Mammary epithelial cell (primary cell): ENCODE measurements at places on chromosomes 1 and 21.
A peak's percentile ranks its signal among the peaks of the same experiment; 100 is the strongest.

DNA sequence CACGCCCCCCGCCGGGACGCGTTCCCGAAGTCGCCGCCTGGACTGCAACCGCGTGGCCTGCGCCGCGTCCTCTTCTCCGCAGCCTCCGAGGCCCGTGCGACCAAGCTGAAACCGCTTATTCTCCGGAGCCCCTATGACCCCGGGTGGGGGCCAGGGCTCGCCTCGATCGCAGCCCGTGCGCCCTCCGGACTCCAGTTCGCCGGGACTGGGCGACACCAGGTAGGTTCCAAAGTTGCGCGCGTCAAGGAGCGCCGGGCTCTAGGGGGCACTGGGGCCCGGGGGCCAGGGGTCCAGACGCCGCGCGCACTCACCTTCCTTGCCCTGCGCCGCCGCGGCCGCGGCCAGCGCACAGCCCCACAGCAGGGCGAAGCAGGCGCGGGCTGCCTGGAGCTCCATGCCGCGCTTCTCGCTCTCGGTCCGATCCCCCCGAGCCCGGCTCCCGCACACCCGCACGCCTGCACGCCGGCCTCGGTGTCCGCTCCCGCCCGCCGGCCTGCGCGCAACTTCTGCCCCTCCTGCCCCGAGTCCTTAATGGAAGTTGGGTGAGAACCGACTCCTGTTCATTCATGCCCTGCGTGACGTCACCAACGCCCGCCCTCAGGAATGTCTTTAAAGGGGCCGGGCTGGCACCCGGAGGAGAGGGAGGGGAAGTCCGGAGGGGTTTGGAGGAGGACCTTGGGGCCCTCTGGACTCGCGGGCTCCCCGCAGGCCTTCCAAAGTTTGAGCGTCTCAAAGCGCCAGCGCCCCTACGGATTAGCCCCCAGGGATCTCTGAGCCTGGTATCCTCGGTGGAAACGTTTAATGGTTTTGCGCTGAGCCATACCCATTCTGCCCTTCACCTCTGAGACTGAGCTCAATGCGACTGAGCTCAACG lies at the start of gene EPHA2:
Gene EPHA2, minus strand, starts transcription at position 533 of the 874 bp plus-strand sequence. Its CDS starts 137 bp downstream, at position 396.
- peak; percentile 91 for DNase-seq

GRCh38 chr1:185239861-185240260 lies 77.2 kb downstream of the IVNS1ABP start:
- no peak for DNase-seq

DNA sequence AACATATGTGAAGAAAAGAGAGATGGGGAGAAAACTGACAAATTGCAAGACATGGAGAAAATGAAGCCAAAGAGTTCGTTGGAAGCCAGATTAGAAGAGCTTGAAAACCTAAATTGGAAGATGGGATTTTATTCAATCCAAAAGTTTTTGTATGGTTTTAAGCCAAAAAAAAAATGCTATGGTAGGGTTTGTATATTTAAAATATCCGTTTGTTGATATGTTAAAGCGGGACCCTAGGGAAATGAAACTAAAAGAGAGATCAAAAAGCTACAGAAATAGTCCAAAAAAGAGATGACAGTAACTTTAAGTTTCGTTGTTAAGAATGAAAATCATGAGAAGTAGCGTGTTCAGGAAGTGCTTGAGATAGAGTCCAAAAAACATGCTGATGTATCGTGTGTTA lies 617.7 kb upstream of the ADGRL2 start:
- no peak for DNase-seq

- no peak for DNase-seq
These were observed 65.5 kb downstream of the PRRX1 start for GRCh38 chr1:170729225-170730002.

DNA sequence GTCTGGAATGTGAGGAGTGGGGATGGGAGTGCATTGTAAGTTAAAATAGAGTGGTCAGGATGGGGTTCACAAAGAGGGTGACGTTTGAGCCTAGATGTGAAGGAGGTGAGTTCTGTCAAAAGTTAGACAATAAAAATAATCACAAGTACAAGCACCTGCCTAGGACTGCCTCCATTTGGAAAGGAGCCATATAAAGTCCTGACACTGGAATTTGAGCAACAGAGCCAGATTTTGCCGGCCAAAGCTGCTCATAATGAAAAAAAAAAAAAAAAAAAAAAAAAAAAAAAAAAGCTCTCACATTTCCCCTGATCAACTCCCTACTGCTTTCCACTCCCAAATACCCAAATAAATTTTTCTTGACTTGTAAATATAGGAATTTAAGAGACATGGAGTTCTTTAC lies 4.1 kb downstream of the PALMD start:
- DNase-seq = peak; percentile 39

DNA sequence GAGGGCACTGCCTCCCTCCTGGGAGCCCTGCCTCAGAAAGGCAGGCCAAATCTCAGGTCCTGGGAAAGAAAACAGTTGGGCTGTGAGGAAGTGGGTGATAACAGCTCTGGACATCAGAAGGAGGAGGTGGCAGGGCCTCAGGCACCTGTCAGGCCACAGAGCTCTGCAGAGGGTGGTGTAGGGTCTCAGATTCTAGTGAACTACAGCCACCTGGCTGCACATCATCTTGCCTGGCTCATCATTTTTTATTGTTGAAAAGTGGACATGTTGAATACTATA lies 15.3 kb upstream of the ZNF678 start:
- DNase-seq = no peak

- no peak for DNase-seq
These were observed 362.1 kb downstream of the SMYD3 start for GRCh38 chr1:246144931-246145330.

- peak; percentile 72 for DNase-seq
These were observed 29.6 kb upstream of the CCN1 start for GRCh38 chr1:85550784-85551516.

GRCh38 chr1:88801575-88802208 lies 89.7 kb downstream of the GTF2B start:
- DNase-seq = peak; percentile 61

DNA sequence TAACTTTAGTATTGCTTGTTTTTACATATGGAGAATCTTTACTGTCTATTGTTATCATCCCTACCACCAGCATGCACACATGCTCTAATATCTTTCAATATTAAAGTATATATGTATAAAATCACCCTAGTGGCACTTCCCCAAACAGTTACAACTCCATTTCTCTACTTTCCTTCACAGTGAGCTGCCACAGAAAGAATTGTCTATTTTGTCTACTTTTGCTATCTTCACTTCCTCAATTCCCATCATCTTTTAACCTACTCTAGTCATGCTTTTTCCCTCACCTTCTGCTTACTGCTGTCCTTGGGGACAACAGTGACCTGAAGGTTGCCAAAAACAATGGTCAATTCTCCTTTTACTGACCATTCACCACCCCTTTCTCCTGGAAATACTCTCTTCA lies 59.2 kb downstream of the VCAM1 start:
- no peak for DNase-seq

DNA sequence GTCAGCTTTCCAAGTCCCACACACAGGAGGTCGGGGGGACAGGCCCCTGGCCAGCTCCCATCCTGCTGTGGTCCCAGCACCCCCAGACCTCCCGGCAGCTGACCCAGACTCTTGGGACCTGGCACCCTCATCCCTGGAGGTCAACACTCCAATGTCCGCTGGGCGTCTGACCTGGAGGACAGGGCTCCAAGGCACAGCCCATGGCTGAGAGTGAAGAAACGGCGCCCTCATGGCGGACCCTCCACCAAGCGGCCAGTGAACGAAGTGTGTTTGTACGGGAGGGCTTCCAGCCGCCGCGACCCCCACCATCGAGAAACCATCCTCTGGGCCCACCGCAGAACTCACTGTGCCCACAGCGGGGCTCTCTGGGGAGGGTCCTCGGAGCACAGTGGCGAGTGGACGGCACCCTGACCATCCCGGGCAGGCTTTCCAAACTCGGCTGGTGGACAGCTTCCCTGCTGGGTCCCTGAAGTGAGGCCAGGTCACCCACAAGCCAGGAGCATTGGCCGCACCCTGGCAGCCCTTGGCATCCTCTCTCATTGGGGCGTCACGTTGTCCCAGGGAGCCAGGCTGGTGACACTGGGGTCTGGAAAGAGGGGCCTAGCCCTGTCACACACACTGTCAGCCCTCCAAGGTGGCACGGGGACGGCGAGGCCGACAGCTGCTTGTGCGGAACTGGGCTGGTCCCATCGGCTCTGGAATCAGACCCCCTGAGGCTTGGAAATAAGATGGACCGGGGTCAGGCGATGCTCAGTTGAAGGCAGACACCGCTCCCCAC lies 47.8 kb upstream of the COL6A2 start:
- DNase-seq = no peak

- no peak for DNase-seq
These were observed 240.9 kb upstream of the ADGRL2 start for GRCh38 chr1:81559662-81560350.

- DNase-seq = peak; percentile 81
These were observed 99.1 kb downstream of the MT1HL1 start for GRCh38 chr1:236904892-236905741.

GRCh38 chr1:170555370-170555769 lies 23.4 kb downstream of the GORAB start:
- DNase-seq = no peak

- no peak for DNase-seq
These were observed 45.2 kb upstream of the PGD start for GRCh38 chr1:10353693-10354092.

- peak; percentile 44 for DNase-seq
These were observed 112.5 kb downstream of the USH2A start for GRCh38 chr1:216310776-216311175.

DNA sequence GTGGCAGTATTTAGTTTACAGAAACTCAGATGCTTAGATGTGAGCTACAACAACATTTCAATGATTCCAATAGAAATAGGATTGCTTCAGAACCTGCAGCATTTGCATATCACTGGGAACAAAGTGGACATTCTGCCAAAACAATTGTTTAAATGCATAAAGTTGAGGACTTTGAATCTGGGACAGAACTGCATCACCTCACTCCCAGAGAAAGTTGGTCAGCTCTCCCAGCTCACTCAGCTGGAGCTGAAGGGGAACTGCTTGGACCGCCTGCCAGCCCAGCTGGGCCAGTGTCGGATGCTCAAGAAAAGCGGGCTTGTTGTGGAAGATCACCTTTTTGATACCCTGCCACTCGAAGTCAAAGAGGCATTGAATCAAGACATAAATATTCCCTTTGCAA lies 59.7 kb upstream of the ZNF326 start:
- DNase-seq = no peak

DNA sequence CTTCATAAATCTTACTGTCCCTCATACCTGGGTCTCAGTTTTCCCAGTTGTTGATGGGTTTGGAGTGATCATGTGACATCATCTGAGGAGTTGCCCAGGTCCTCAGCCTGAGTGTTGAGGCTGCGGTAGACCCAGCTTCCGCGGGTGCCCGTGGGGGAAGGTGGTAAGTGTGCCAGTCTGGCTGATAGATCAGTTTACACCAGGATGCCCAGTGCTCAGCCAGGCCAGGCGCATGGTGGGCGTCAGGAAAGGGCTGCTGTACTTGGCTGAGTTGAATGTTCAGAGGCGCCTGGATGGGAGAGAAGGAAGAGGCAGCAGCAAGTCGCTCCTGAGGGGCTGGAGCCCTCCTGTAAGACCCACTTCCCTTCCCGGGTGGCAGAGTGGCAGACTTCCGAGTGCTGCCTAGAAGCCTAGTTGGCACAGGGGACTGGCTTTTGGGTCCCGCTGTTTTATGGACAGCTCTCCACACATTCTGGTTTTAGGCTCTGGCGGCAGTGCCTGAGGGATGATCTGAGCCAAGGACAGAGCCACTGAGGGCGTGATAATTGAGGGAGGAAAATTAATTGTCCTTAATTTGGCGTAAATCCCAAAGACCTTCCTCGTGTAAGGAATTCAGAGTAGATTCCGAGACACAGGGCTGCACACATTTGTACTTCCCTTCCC lies 35.8 kb downstream of the PTPRF start:
- no peak for DNase-seq

GRCh38 chr1:174974711-174975119 lies 25.0 kb upstream of the CACYBP start:
- no peak for DNase-seq

DNA sequence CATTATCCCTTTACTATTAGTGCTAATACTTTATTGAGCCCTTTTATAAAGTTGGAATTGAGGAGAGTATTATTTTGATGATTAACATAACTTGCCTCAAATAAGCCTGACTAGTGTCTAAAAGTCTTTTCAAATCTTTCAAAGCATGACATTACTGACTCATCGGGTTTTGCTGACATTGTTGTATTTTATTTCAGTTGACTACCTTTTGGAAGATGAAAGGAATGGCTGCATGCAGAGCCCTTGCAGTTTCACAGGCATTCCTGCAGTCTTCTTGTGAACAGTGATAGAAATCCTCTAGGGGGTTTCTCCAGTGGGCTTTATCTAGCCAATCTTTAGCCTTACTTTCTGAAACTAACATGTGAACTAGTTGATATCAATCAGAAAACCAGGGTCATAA lies 43.0 kb upstream of the TMEM61 start:
- DNase-seq = peak; percentile 32

- DNase-seq = no peak
These were observed 37.5 kb downstream of the SPTA1 start for GRCh38 chr1:158649052-158649451.

GRCh38 chr1:205521686-205522085 lies 17.2 kb downstream of the CDK18 start:
- no peak for DNase-seq

DNA sequence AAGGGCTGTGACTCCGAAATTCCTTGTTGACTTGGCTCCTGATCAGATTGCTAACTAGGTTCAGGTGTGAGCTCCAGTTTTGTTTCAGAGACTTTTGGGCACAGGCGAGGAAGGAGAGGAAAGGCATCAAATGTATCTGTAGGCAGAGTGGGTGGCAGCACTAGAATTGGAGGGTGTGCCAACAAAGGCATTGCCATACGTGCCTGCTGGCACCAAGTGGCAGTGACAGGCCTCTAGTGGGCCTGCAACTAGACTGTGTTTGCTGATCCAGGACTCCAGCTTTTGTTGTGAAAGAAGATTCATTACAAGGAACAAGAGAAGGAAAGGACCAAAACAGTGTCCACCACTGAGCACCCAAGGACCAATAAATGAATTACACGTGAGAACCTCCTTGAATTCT lies 79.5 kb downstream of the TM2D1 start:
- DNase-seq = no peak

GRCh38 chr1:176196728-176197127 lies 10.4 kb downstream of the COP1 start:
- no peak for DNase-seq

GRCh38 chr1:215971793-215972441 lies 404.8 kb downstream of the KCTD3 start:
- no peak for DNase-seq

DNA sequence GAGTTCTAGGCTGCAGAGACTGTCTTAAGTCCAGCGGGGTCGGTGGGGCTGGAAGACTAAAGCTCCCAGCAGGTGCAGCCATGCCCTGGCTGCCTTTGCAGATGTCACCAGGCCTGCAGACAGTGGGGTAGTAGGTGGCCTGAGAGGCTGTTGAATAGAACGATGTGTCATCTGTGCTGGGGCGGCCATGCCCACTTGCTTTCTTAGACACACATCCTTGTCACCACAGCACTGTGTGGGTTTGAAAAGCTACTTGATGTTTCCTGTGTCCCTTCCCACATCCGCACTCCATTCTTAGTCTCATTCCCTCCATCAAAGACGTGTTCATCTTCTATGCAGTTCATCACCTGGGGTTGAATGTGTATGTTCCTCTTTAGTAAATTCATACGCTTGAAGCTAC lies 184.5 kb upstream of the TMEM51 start:
- no peak for DNase-seq
